ENCODE measurements at places on chromosomes 6 and 20.

GRCh38 chr6:151388997-151389617, 2.3 kb downstream of the ZBTB2 start:
- no peak for DNase-seq

GRCh38 chr6:66568271-66568670, 861.2 kb upstream of the EYS start:
- DNase-seq, result no peak

DNA sequence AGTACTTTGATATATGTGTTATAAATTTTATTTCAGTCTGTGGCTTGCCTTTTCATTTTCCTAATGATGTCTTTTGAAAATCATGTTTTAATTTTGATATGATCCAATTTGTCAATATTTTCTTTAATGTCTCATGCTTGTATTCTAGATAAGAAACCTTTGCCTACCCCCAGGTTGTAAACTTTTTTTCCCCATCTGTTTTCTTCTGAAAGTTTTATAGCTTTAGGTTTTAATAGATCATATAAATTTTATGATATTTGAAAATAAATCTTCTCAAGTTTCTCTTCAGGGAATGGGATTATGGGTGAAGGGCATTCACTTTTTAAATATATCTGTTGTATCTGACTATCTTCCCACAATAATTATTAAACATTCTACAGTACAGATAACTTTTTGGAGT, 66.7 kb downstream of the SESN1 start:
- DNase-seq, result no peak

DNA sequence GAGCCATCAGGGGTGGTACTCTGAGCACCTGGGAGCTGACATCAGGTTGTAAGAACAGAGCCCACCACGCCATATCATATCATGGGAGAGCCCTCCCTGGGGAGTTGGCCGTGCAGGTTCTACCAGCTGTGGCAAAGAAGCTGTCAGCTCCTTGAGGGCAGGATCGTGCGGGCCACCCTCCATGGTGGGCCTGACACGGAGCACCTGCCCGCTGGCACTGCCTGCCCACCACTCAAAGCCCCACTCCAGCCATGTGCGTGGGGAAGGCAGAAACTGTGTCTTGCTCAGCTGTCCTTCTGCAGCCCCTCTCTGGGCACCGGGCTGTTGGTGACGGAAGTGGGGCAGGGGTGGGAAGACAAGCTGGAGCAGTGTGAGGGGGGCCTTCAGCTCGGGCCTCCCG, 14.3 kb downstream of the PRPH2 start:
- no peak for DNase-seq

- no peak for DNase-seq
Observed at GRCh38 chr6:136786658-136787057, 5.6 kb downstream of the MAP3K5 start.

DNA sequence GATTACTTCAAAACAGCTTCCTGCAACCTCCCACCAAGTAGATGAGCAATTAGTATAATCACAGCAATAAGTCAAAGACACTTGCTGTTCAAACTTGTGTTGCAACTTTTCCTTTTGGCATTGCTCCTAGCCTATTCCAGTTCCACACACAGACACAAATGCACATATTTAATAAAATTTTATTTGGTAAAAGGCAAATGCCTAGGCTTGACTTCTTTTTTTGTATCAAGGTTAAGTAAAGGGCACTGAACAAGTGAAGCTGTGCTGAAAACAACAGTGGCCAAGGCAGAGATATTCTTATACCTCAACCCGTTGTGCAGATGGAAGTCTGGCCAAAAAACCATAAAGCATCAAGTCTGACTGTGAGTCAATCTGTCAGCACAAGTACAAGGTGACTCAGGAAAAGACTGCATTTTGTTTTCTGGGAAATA, 708.4 kb upstream of the CITED2 start:
- DNase-seq, result no peak

- DNase-seq, result peak; percentile 49
Observed at GRCh38 chr20:62642666-62643520, 590 bp downstream of the SLCO4A1 start.
